ENCODE measurements at places on chromosomes 4 and X.

DNA sequence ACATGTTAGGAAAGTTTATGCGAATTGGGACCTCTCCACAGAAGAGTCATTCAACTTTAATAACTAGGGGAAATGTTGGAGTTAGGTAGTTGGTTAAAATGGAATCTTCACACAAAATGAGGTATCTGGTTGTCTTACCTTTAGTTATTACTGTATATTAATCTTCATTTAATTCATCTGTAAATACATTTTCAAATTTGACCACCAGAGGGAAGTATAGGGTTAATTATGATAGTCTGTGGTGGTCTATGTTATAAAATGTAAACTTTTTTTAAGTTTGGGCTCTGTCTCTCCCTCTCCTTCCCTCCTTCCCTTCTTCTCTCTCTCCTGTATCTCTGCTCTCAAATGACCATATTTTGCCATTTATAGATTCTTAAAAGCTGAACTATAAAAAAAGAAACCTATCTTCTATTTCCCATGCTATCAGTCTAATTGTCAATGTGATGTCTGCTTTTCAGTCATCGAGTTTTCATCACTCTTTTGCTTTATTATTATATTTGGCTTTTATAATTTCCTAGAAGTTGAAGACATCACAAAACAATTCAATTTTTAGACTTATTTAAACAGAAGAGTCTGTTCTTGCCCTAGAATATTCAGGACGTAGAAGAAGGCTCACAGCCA is 49.8 kb downstream of the TMEM144 start:
- DNase-seq, result peak; percentile 16

DNA sequence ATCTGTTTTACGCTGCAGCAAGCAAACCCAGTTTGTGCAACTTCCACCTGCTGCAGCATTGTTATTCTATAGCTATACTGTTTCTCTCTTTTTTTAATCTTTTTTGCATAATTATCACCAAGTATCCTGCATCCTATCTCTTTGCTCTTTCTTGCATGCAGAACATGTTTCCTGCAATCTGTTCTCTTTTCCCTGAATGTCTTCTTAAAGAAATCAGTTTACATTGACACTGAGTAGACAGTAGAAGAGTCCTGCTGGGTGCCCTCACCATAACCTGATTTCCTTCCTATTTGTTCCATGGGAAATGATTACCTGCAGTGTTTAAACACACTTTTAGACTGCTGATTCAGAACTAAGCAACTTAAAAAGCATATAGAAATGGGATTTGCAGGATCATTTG is 964.7 kb downstream of the PCDH19 start:
- DNase-seq, result no peak

DNA sequence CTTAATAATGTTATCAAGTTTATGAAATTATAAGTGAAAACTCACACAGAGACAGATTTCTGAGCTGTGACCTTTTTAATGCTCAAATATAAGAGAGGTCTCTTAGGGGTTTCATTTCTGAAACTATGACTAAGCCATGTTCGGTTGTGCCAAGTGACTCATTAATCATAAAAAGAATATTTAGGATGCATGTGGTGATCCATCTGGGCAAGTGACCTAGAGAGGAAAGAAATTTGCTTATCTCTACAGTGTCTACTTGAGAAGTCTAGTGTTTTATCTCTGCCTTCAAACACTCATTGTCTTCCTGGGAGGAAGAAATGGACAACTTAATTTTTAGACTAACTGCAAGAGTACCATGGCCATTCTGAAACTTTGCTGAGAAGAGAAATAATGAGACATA is 545.3 kb upstream of the GRID2 start:
- DNase-seq, result peak; percentile 27

- DNase-seq, result no peak
Measured at GRCh38 chrX:253451-254297, 27.5 kb upstream of the PLCXD1 start.

GRCh38 chr4:681736-682451 is 7.1 kb downstream of the SLC49A3 start:
- DNase-seq, result no peak

DNA sequence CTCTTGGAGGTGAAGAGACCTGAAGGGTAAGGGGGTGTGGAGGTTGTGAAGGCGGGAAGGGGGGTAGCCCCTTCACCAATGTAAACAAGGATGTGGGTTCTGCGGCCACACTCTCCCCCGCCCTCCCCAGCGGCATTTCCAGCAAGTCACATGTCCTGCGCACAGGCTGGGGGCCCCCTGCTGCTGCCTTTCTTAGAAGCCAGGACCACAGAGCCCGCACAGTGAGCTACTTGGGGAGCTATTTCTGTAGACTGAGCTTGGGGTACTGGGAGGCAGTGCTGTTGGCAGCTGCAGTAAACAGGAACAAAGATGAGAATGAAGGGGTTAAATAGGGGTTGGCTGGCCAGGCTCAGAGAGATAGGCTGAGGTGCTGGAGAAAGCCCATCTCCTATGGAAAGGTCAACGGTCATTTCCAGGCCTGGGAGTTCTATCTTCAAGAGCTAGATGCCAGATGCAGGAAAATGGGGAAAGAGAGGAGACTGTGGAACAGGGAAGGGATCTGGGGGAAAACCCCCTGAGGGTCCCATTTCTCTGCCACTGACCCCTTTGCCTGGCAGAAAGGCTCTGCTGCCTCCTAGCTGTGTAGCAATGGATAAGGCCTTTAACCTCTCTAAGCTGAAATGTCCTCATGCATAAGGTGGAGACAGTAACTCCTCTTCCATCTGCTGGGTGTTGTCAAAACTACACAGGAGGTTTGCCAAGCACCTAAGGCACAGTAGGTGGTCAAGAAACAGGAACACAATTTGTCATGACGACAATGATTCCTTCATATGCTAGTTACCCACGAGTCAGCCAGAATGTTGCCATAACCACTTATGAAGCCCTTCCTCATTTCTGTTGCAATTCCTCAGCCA is 18.5 kb upstream of the PIM2 start:
- peak; percentile 10 for DNase-seq

GRCh38 chr4:77074381-77074831 is 1.4 kb downstream of the CCNI start:
- DNase-seq, result no peak

DNA sequence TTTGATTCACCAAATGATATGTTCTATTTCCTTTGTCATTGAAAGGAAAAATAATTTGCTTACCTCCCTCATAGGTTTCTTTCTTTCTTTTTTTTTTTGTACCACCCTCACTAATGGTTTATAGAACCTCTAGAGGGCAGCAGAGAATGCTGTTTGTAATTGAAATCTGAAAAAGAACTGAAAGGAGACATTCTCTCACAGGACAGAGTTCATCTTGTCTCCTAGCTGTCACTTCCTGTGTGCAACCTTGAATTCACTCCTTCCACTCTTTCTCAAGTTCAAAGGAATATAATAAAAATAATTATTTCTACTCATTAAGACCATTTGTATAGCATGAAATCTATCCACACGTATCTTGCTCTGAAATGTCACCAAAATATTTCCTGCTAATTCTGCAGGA is 51.0 kb downstream of the GUCY1B1 start:
- peak; percentile 89 for DNase-seq

Measured in RPMI7951 (cell line).